K562 (cell line): ENCODE measurements at places on chromosomes 3 and 15. TPM values are rescaled to one million over a fixed set of nuclear protein-coding genes. Genes with fewer than 3 reads are reported as not detected.

SLC2A2 gene
- total RNA-seq = 0.18 TPM in 1 of 2 replicates, not detected in the other

ZNF445 gene
- 24.2 and 26.9 TPM in 2 replicates for total RNA-seq

TRPM1 gene
- not detected in 2 replicates for total RNA-seq

SCAANT1 gene
- total RNA-seq = not detected in 2 replicates

LDHAL6B gene
- not detected in 2 replicates for total RNA-seq

STRA6 gene
- total RNA-seq = 0.38 and 0.47 TPM in 2 replicates

SPTSSB gene
- 0.07 and 0.42 TPM in 2 replicates for total RNA-seq

PRSS50 gene
- not detected in 2 replicates for total RNA-seq

FBLN2 gene
- 0.04 and 0.13 TPM in 2 replicates for total RNA-seq

ISLR2 gene
- not detected in 2 replicates for total RNA-seq

MST1R gene
- total RNA-seq = 8.1 and 9.1 TPM in 2 replicates

PPP1R14D gene
- not detected in 2 replicates for total RNA-seq

TMEM40 gene
- not detected in 2 replicates for total RNA-seq

ZNF502 gene
- total RNA-seq = 0.65 and 0.73 TPM in 2 replicates

C2CD4B gene
- not detected in 2 replicates for total RNA-seq

CYP1A2 gene
- not detected in 2 replicates for total RNA-seq

SLC49A4 gene
- 0.78 and 1.0 TPM in 2 replicates for total RNA-seq

THBS1 gene
- 1.3 and 2.0 TPM in 2 replicates for total RNA-seq

ECE2 gene
- total RNA-seq = not detected in 2 replicates

P3H2 gene
- total RNA-seq = 0.22 and 0.40 TPM in 2 replicates

TRIM42 gene
- not detected in 2 replicates for total RNA-seq

SLC9C1 gene
- total RNA-seq = not detected in 2 replicates

DUOXA2 gene
- not detected in 2 replicates for total RNA-seq

APOD gene
- 0.33 and 0.83 TPM in 2 replicates for total RNA-seq

TMEM207 gene
- not detected in 2 replicates for total RNA-seq

GOLGA8J gene
- not detected in 2 replicates for total RNA-seq

ALDH1A2 gene
- 393 and 398 TPM in 2 replicates for total RNA-seq

TM4SF18 gene
- not detected in 2 replicates for total RNA-seq

MEIS2 gene
- total RNA-seq = 34.3 and 34.9 TPM in 2 replicates

GTF2A2 gene
- total RNA-seq = 220 and 237 TPM in 2 replicates

GOLGA8S gene
- total RNA-seq = not detected in 2 replicates

VIPR1 gene
- 0.34 and 0.38 TPM in 2 replicates for total RNA-seq

ATP8B4 gene
- 0.51 and 0.69 TPM in 2 replicates for total RNA-seq

SLC38A3 gene
- total RNA-seq = 0.16 and 0.27 TPM in 2 replicates

CCDC39 gene
- total RNA-seq = not detected in 2 replicates

CD200R1 gene
- not detected in 2 replicates for total RNA-seq

GJD2 gene
- total RNA-seq = not detected in 2 replicates

LSMEM2 gene
- total RNA-seq = not detected in 2 replicates

LRRIQ4 gene
- not detected in 2 replicates for total RNA-seq

GLCE gene
- total RNA-seq = 10.0 and 10.2 TPM in 2 replicates

GPR15 gene
- 0.13 TPM in 1 of 2 replicates, not detected in the other for total RNA-seq

TMEM212 gene
- not detected in 2 replicates for total RNA-seq

SCN5A gene
- total RNA-seq = 0.22 and 0.27 TPM in 2 replicates

NR1I2 gene
- 0.18 TPM in 1 of 2 replicates, not detected in the other for total RNA-seq

SAXO2 gene
- 5.7 and 8.2 TPM in 2 replicates for total RNA-seq

UROC1 gene
- total RNA-seq = 0.07 TPM in 1 of 2 replicates, not detected in the other

OPA1 gene
- total RNA-seq = 84.0 and 94.7 TPM in 2 replicates

FAIM gene
- total RNA-seq = 3.1 and 3.7 TPM in 2 replicates

MRAS gene
- total RNA-seq = 8.3 and 8.6 TPM in 2 replicates

CMTM7 gene
- total RNA-seq = 0.38 and 0.49 TPM in 2 replicates

THAP10 gene
- 0.13 TPM in 1 of 2 replicates, not detected in the other for total RNA-seq

DNAH12 gene
- total RNA-seq = not detected in 2 replicates

FSIP1 gene
- total RNA-seq = 0.13 and 0.29 TPM in 2 replicates

CAMP gene
- 0.22 TPM in 1 of 2 replicates, not detected in the other for total RNA-seq

ABCC5 gene
- 50.0 and 50.9 TPM in 2 replicates for total RNA-seq

P2RY12 gene
- not detected in 2 replicates for total RNA-seq
